ENCODE measurements at places on chromosomes 2 and 18.
A peak's percentile ranks its signal among the peaks of the same experiment; 100 is the strongest.

DNA sequence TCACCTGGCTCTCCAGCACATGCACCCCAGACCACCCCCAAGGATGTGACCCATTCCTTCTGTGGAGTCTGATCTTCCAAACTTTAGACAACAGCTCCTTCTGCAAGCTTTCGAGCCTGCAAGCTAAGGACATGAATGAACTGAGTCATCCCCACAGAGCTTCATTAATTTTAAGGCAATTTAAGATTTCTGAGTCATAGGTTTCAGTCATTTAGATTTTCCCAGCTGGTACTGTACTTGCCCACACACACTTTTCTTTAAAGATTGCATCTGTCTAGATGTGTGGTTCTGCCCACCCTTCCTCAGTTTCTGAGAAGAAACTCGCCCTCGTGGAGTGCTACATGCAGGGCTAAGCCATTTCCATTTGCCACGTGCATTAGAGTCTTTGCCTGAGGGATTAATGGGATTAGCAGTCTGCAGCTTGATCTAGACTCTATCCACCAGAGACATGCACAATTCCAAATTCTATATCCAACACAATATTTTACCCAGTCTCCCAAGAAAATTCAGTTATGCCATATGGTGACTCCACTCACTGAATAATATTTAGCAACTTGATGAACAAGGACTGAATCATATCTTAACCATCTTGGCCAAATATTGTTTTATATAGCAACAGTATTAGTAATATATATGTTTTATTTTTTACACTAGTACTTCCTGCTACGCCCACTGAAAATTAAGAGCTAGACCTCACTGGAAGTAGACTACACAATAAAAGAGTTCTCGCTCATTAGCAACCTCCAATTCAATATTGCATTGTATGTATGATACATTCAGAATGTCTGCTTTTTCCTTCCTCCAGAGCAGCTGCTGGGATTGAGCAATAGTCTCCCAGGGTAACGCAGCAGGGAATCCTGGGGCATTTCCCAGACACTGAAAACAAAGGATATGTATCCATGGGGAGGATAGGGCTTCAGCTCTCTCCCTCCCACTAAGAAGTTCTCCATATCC lies 14.3 kb upstream of the TRIB2 start:
- DNase-seq: peak; percentile 8

DNA sequence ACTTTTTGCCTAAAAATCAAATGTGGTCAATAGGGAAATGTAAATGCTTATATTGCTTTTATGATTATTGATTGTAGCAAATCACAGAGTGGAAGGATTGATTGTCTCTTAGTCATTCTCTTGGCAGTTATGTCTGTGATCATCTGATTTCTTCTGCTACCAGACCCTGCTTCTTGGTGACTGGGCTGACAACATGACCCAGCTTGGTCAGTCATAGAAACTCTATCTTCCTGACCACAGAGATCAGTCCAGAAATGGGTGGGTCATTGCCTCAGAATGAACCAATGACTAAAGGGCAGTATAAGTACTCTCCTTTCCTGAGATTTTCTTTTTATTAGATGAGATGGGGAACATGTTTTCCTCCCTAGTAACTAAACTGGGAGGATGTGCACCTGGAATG lies 87.6 kb downstream of the MAIP1 start:
- no peak for DNase-seq

DNA sequence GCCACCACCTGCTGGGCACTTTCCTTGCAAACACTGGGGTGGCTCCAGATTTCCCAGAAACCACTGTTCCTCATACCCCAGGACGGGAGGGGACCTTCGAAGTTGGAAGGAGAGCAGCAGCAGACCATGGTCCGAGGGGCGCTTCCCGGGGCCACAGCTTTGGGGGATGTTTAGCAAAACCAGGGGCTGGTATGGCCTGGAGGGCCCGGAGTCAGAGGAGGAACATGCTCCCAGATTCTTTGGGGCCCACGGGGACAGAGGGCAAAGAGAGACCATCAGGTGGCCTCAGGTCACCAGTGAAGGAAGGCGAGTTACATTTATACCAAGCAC lies 25.3 kb downstream of the HS6ST1 start:
- no peak for DNase-seq

GRCh38 chr2:46008091-46008870 lies 288.9 kb upstream of the EPAS1 start:
- DNase-seq: no peak

DNA sequence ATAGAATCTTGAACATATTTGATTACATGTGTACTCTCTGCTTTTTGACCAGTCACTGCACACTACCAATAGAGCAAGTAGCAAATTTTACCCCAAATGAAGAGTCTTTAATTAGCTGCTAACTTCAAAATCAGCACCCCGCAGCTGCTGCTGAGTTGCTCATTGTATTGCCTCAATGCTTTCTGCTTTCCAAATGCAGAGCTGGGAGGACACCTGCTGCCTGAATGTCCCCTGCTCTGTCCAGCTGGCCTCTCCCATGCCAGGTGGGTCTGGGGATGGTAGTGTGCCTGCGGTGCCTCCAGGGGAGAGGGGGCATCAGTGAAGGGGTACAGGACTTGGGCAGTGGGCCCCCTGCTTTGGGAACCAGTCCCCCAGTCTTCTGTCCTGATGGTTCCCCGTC lies 184.8 kb downstream of the PRKCE start:
- no peak for DNase-seq

DNA sequence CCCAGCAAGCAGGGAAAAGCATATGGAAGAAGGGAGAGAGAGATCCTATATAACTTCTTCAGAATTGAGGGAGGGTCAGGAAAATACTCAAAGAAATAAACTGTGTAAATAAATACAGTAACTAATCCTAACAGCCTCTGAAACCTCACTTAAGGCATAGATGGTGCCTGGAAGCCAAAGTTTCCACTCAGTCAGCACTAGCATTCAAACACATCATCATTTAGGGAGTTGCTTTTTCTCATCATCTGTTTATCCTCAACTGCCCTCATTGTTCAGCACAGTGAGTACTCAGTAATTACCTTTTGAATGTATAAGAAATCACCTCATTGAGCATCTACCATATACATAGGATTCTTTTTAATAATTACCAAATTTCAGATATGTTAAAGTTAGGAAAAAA lies 262.9 kb downstream of the C1D start:
- DNase-seq: no peak

DNA sequence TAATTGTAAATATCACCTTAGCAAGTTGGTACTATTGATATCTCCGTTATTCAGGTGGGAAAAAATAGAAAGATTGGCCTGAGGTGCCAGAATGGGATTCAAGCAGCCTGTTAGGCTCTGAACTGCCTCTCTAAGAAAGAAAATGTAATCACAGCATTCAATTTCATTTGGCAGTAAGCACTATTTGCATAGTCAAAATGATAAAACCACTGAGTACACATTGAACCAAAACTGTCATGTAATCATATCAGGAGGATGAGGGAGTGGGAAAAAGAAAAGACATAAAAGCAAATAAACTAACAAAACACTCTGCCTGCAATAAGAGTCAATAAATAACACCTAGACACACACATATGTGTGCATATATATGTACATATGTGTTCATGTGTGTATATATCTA lies 103.9 kb upstream of the TACR1 start:
- no peak for DNase-seq

GRCh38 chr2:108363908-108364225 lies 13.9 kb upstream of the SULT1C4 start:
- no peak for DNase-seq

DNA sequence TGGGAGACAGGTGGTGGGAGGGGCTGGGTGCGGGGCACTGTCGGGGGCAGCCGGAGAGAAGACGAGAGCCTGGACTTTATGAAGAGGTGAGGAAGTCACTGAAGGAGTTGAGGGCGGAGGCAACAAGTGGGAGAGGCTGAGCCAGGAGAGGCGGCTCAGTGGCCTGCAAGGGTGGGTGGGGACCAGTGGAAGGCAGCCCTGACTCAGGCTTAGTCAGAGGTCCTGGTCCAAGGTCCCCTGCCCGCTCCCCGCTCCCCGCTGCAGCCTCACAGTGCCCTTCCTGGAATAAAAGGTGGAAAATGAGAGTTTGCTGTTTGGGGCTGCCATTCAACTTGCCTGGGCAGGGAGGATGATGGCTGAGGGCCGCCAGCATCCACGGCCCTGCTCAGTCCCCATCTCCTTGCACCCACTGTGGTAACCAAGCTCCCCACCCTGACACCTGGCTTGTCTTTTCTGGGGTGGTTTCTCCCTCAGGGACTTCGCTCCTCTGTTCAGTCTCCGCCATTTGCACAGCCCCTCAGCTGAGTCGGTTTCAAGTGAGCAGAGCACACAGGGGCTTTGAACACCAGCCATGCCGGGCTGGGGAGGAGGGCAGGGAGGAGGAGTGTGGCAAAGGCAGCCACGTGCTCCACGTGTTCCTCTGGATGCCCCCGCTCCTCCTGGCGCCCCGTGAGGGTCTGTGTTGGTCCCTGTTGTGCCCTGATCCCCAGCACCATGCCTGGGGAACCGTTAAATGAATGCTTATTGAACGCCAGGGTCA lies 13.7 kb upstream of the RALB start:
- peak; percentile 44 for DNase-seq

DNA sequence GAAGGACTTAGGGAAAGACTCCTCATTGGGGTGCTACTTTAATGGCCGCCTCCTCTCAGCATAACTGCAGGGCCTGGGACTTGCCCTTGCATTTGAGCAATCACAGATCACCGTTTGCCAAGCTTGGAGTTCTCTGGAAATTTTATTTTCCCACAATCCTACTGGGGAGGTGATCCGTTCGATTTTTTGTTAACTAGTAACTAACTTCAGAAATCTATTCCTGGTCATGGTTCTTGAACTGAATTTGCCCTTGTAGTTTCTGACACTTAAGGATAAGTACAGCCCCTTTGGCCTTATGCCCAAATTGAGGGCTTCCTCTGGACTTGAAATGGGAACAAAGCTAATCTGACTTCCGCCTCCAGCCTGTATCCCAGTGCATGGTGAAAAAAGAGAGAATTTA lies 60.5 kb upstream of the ST3GAL5 start:
- DNase-seq: peak; percentile 69

- no peak for DNase-seq
These were observed 3.9 kb upstream of the SERPINB2 start for GRCh38 chr18:63883617-63884016.

GRCh38 chr2:197804758-197805714 lies 643 bp downstream of the PLCL1 start:
- peak; percentile 63 for DNase-seq

- DNase-seq: no peak
These were observed 832.8 kb upstream of the ID2 start for GRCh38 chr2:7849027-7849426.

DNA sequence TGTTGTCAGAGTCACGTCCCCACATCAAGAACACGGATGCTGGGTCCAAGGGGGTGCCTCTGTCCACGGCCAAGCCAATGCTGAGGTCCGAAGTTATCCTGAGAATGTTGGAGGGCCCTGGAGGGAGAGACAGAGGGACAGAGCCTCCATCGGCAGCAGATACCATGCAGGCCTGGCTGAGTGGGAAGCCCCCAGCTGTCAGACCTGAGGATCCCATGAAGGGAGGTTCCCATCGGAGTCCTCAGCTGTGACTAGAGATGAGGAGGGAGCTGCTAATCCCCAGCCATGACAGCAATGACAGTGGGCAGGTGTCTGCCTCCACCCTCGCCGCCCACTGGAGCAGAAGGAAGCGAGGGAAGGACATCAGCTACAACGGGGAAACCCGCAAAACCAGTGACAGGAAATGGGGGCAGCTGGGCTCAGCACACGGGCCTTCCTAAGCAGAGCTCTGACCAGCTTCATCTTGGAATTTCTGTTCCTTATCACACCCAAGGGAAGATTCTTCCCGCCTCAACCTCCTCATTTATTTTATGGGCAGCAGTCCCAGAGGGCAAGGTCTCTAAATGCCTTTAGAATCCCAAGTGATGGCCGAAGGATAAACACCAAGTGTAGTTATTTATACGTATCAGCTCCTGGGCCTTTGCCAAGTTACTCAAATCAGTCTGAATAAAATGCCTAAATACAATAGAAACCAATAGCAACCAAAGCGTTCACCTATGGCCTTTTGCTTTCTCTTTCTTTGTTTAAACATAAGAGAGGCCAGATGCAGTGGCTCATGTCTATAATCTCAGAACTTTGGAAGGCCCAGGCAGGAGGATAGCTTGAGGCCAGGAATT lies 32.2 kb downstream of the FAM178B start:
- DNase-seq: peak; percentile 52

DNA sequence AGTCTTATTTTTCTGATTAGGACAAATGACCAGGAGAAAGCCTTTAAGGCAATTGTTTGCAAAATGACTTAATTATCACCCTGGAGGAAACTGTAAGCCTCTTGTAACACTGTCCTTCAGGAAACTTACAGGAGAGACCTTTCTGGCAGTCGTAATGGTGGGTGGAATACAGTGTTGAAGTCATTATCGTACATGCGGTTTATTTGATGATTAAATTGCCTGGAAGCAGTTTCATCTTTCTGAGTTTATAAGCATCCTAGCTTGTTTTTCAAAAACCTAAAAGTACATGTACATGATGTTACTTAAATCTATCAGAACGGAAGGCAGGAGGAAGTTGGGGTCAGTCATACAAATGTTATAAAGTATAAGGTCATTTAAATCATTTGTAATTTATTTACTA lies 86.2 kb upstream of the RAB27B start:
- no peak for DNase-seq

DNA sequence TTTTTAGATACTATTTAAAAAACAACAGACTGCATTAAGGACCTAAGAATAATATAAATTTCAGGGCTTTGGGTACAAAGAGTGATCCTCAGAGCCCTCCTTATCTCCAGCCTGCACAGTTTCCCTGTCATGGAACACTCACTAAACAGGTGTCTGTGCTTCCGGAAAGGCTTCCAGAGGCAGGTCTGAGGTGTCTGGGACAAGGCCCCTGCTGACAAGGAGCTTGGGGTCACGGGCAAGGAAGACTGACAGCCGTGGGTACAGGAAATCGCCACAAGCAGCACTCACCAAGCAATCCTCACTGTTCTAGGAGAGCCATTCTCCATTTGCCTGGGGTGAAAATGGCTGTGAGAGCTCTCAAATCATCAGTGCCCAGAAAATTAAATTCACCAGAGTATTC lies 220.3 kb upstream of the PXDN start:
- DNase-seq: no peak

DNA sequence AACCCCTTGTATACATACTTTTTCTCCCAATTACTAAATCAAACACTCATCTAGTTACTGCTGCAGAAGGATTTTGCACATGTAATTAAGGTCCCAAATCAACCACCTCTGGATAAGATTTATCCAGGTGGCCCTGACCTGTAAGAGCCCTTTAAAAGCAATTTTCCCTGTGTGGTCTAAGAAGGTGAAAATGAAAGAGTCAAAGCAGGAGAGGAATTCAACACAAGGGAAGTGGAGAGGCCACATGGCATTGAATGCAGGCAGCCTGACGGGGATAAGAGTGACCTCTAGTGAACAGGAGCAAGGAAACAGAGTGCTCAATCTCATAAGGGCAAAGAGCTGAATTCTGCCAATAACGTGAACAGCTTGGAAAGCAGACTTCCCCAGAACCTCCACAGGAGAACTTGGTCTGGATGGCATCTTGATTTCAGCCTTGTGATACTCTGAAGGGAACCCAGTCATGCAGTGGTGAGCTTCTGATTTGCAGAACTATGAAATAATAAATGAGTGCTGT lies 27.2 kb downstream of the PPP3R1 start:
- peak; percentile 77 for DNase-seq

- peak; percentile 41 for DNase-seq
These were observed 123.8 kb downstream of the CAPN13 start for GRCh38 chr2:30683236-30683956.

GRCh38 chr2:60465736-60466135 lies 87.7 kb downstream of the BCL11A start:
- no peak for DNase-seq
